ENCODE measurements at places on chromosomes 3 and 15.
A peak's percentile ranks its signal among the peaks of the same experiment; 100 is the strongest.

DNA sequence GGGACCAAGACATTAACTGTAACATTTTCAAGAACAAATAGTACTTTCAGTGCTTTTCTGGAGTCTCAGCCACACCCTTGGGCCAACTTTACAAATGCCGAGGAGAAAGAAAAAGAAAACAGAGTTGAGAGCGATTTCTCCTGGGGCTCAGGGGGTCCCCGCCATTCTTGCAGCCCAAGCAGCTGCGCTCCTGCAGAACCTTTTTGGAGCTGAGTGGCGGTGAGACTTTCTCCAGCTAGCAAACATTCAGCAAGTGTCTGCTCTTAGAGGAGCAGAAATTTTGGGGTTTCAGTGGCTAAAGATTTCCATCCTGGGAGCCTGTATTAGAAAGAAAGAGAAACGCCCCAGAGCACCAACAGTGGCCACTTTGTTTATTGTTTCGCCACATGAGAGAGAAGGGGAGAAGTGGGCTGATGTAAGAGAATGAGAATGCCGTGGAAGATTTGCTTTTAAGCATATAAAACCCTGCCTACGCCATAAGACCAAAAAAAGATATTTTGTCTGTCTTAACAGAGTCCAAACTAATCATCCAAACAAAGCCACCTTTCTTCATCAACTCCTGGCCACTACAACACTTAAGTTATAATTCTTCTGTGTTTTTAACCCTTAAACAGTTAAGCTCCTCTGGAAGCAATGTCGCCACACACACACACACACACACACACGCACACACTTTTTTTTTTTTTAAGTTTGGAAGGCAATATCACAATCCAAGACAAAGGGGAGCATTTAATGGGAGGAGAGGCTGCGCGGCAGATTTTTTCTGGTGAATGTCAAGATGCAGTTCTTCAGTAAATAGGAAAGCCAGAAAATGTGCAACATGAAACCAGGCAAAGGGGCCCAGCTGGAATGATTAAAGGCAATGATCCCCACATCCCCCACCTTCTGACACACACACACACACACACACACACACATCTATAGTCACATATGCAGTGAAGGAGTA, 19.2 kb downstream of the EID1 start:
- no peak for DNase-seq

GRCh38 chr3:108103886-108104797, 13.3 kb upstream of the CD47 start:
- DNase-seq, result no peak

DNA sequence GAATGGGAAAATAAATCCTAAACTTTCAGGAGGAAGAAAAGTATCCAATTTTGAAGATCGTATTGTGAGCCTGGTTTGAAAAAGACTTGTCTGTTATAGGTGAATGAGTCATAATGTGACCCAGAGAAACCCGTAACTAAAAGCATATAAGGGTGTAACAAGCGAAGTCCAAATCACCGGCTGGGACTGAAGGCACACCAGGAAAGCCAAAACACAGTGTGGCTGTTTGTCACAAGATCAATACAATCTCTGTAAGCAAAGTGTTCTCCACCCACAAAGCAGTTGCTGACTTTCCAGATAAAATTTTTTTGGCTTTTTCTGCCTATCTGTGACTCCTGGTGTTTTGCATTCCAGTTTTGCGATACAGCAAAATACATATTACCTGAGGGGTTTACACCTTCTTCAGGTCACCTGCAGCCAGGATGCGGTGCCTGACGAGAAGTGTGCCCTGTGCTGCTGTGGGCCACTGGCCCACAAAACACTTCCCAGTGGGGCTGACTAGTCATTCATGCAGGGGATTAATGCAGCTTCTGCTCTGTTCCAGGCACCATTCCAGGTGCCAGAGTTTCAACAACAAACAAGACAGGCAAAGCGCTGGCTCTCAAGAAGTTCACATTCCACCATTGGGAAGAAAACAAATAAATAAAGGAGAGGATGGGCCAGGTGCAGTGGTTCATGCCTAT, 14.4 kb downstream of the HES1 start:
- DNase-seq, result no peak

DNA sequence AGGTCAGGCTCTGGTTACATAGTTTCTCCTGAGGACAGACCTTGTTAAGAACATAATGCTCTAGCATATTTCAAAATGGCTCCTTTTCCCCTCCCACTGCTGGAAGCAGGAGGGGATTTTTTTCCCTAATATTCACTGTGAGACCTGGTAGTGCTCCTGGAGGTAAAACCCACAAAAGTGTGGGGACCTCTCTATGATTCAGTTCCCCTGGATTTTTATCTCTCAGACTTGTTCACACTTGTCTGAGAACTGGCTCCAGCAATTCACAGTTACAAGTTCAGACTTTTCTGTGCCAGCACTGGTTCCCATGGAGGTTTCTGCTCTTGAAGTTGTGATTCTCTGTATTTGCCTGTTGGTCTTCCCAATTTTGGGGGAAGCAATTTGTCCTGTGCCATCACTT, 36.3 kb upstream of the PCOLCE2 start:
- no peak for DNase-seq

DNA sequence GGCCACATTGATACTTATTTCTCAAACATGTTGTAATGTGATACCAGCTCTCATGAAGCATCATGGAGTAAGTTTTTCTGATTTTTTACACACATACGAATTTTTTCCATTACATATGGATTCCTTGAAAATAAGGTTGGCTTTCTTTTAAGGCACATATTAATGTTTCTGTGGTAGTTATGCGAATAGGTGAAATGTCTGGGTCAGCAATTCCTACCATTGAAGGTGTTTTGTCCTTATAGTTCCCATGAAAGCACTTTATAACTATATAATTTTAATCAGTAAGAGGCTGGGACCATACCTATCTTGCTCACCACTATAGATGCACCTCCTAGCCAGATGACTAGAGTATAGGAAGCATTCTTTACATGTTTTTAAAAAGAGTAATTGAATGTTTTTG, 33.0 kb downstream of the PHLDB2 start:
- no peak for DNase-seq

DNA sequence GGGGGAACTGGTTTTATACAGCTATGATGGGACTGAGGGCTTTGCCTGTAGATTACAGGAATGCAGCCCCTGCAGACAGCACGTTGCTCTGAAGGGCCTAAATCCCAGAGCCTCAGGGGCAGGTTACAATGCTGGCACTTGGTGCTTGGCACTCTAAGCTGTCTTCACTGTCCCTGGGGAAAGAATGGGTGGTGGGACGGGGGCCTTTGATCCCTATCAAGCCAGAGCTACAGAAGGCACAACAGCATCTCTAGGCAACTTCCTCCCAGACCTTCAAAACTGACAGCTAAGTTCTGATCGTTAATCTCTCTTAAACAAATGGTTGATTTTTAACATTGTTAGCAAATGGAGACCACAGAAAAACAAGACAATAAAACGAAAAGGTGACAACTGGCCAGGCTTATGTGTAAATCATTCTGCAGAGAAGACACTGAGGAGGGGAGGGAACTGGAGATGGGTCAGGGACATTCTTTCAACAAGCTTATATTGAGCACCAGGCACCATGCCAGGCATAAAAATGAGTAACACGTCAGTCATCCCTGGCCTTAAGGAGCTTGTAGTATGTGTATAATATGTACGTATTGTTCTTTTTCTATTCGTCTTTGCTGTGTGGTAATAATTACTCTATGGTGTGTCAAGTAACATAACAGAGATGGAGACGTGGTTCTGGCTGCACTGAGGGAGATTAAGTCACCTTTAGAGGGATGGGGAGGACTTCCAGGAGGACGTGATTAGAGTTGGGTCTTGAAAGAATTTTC, 49.1 kb downstream of the CA12 start:
- DNase-seq, result peak; percentile 49

DNA sequence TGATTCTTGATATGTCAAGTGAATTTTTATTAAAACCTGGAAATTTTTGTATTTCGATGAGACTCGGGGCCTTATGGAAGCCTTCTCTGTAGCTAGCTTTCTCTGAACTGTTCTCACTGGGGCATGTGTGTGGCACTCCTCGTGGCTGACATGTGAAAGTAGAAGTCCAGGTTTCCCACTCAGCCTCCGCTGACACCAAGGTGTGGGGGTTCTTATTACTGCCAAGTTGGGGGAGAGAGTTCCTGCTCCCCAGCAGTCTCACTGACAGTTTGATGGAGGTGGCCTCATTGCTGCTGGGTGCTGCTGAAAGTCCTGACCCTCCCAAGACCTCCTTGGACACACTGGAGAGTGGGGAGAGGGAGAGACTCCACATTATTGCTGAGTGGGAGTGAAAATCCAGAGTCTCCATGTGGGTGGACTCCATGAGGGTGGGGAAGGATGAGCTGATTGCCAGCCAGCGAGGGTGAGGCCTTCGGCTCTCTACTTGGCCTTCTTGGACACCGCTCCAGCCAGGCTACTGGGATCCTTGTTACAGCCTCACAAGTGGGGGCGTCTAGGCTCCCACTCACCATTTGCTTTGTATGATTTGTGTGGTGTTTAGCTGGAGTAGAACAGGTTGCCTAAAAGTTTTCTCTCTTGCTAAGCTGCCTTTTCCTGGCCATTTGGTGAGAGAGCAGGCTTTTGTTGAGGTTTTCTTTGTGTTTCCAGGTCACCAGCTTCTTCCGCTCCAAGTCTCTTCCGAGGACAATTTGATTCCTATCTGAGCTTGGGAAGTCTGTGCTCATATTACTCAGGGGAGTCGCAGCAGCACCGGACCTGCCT, 64.1 kb downstream of the LSM3 start:
- no peak for DNase-seq

DNA sequence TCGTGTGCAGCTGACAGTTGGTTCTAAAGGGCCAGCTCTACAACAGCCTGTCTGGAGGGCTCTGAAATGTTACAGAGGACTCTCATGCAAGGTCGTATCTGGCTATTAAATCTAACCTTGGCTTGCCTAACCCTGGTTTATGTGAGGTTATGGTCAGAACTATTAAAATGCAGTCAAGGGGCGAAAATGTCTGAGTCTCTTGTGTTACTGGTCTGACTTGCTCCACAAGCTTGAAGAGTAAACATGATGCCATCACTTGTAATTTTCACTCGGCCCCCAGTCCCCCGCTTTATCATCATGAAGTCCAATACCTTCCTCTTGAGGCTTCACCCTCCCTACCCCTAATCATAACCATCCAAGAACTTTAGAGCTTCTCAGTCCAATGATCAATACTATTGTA, 9.4 kb downstream of the ENTPD3 start:
- no peak for DNase-seq

DNA sequence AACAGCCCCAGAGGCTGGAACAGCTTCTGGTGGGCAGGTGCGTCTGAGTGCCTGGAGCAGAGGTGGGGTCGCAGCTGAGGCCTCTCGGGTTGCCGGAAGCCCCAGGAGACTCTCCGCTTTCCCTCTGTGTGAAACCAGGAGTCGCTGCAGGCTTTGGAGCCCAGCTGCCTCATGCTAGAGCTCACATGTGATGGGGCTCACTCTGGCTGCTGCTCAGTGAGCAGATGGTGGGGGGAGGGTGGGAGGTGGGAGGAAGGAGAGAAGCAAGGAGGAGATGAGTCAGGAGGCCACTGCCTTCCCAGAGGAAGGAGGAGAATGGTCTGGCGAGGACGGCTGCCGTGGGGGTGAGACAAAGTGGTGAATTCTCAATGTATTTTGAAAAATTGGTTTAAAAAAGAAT, 290.1 kb upstream of the CHRNA7 start:
- no peak for DNase-seq

DNA sequence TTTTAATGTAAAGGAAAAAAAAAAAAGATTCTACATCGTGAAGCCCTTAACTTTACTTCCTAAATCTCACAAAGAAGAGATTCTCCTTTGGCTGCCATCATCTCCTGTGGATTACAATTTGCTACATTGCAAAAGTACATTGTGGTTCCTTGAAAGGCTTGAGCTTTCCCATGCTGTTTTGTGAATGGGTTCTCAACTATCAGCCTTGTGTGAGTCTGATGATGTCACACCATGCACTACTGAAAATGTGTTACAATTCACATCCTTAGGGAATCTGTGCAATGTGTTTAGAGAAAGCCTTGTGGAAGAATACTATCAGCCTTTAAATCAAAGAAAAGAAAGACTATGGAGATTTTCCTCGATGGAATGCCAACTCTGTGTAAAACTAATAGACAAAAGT, 510.0 kb upstream of the ALCAM start:
- no peak for DNase-seq

- DNase-seq, result no peak
Observed at GRCh38 chr3:192063570-192063969, 602.6 kb downstream of the PYDC2 start.

DNA sequence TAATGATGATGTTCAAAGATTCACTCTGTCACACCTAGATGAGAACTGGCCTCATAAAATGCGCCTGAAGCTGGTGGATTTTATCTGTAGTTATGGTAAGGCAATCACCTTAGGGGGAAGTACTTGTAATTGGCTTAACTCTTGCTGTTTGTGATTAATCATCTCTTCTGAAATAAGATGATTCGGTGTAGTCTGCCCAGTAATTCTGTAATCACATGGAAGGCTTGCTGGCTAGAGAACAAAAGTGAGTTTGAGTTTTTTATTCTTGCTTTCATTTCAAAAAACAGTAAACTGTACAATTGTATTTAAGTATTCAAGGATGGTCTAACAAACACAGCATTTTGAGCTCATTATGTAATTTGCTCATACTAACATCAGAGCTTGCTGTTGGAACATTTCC, 72.1 kb downstream of the OTOL1 start:
- DNase-seq, result no peak

DNA sequence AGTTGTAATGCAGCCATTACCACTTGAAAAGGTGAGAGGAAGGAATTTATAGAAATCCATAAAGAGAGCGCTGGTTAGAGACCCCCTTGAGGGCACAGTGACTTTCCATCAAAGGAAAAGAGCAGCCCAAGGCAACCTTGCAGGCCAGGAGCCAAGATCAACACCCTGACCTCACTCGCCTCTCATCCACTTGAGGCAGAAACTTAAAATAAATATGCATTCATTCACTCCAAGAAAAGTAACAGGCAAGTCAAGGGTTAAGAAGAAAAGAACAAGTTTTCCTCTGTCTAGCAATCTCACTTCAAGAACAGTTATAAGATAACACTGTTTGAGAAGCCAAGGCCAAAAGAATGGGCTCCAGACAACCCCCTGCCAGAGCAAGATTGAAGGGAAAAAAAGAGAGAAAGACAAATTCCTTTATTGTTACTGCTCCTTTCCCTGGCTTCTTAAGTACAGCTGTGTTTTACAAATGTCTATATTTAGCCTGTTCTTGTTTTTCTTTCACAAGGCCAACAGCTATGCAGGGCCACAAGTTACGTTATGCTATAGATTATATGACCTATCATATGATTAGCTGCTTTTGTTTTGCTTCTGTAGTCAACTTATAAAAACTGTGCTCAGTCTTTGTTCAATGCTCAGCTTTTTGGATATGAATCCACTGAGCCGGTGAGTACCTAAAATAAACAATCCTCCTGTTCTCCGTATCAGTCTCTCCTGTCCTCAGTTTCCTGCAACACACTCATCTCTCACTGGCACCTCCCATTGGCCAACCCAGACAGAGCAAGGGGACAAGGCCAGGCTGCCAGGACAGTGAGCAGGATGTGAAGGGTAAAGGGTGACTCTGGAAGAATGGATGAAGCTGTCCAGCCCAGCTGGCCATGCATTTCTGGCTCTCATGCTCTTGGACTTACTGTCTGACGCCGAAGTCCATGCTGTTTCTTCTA, 15.8 kb upstream of the SSUH2 start:
- DNase-seq, result no peak

Measured in T1000 (cell line).